Activated CD4-positive, alpha-beta T cell treated with anti-CD3 and anti-CD28 coated beads, Interleukin-2, amount 10 ng/mL, durations not matched to agents 7 days and 5 days (primary cell): ENCODE measurements at places on chromosomes 12 and 14.
A peak's percentile ranks its signal among the peaks of the same experiment; 100 is the strongest.

- DNase-seq: no peak
These were observed 33.8 kb upstream of the GPATCH2L start for GRCh38 chr14:76117789-76118484.

GRCh38 chr12:120406553-120406952 is 31.4 kb upstream of the COX6A1 start:
- DNase-seq: no peak

GRCh38 chr12:74328623-74329022 is 209.0 kb upstream of the ATXN7L3B start:
- DNase-seq: no peak

- no peak for DNase-seq
These were observed 213.3 kb upstream of the SLC16A7 start for GRCh38 chr12:59382282-59383078.

GRCh38 chr14:73225496-73225895 is 11.8 kb upstream of the PAPLN start:
- no peak for DNase-seq

DNA sequence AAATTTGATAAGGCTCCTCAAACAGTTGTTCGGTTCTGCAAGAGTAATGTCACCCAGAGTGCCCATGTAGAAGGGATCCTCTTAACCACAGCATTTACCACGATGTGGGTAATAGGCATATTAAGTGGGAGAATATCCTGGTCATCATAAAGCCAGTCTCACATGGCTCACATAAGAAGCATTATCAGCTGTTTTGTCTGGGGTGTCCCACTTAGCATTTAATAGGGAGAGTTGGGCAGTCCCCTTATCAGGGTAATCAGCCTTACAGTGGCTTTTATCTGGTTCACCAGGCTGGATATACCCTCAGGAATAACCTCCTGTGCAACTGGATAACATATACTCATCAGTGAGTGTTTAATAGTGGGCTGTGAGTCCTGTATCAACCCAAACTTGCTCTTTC is 12.9 kb upstream of the TMEM263 start:
- DNase-seq: no peak

DNA sequence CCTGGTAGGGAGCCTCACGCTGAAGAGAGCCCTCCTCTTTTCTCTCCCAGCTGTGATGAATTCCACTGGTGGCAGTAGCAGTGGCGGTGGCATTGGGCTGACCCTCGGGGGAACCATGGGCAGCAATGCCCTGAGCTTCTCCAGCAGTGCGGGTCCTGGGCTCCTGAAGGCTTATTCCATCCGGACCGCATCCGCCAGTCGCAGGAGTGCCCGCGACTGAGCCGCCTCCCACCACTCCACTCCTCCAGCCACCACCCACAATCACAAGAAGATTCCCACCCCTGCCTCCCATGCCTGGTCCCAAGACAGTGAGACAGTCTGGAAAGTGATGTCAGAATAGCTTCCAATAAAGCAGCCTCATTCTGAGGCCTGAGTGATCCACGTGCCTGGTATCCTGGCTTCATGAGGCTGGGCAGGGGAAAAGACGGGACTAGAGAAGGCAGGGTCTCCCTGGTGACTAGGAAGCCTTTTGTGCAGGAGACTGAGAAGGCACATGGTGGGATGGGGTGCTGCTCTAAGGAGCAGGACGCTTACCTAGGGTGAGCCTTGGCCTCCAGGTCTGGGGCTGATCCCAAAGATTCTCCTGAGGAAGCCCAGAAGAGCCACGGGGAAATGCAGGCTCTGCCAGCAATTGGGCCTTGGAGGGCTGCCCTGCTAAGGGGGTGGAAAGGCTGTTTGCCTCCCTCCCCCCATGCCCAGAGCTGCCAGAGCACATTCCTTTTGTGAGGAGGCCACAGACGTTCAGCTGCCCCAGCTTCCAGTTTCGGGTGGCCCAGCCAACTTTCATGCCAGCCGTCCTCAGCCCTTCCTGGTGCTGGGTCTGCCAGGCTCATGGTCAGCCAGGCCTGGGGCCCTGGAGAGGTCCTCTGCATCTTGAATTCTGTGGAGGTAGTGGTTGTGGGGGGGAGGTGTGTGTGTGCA is 15.8 kb downstream of the KRT7 start:
- no peak for DNase-seq

DNA sequence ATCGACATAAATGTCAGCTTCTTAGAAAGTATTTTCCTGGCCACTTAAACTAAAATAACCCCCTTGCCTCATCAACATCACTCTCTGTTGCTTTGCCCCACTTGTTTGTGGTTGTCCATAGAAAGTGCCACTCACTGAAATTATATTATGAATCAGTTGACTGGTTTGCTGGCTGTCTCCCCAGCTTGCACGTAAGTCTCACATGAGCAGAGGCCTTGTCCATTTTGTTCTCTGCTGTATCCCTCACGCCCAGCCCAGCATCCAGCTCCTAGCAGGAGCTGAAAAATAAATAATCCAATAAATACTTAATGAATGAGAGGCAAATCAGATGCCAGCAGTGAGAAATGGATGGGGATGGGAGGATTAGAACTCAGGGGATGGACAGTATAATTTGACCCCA is 159.3 kb downstream of the KSR2 start:
- no peak for DNase-seq

GRCh38 chr12:115364921-115365320 is 680.9 kb upstream of the TBX3 start:
- no peak for DNase-seq

DNA sequence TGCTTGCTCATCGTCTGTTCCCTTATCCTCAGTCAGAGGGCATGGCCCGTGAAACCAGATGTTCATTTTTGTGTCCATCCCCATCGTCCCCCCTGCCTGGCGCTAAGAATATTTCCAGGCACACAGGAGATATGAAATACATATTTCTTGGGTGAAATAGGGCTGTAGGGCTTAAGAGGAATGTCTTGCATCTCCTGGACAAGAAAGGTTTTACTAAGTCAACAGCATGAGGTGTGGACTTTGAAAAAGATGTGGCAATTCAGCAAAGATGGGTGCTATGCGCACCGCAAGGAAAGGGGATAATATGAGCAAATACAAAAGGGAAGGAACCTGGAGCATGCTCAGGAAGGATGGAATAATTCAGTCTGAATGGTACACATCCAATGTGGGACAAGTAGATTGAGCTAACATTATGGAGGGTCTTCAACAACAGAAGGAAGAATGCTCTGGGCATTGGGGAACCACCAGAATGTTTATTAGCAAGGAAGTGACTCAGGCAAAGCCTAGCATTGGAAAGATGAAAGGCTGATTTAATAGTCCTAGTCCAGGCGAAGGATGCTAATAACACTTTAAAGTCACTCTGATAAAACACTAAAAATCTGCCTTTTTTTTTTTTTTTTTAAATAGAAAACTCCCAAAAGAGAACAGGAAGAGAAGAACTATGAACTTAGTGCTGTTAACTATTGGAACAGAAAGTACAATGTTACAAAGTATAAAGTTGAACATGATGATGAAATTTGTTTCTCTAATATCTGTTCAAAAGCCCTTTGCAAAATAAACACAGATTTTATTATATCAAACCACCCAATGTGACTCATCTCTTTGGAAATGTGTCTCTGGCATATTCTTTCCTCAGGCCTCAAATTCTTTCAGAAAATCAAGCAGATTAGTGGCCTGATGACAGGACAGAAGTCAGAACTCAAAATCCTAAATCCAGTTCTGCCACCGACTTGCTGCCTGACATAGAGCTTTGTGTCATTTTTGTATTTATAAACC is 449.5 kb downstream of the BCAT1 start:
- no peak for DNase-seq

DNA sequence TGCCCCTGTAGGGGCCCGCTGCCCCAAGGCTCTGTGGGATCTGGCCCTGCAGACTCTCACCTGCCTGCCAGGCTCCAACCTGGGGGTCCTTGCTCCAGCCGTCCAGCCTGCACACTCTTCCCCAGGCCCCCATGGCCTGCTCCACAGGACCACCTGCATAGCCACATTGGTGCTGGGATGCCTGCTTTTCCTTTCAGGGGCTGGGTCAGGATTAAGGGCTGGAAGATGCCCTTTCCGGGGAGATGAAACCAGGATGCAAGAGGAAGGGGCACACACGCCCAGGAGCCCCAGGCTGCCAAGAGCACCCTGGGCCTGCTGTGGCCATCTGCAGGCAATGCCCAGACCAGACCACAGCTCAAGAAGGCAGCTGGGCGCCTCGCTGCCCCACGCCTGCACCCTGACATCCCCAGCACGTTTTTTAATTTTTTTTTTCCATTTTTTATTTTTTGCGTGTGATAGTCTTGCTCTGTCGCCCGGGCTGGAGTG is 15.0 kb downstream of the BAG5 start:
- DNase-seq: no peak

- DNase-seq: peak; percentile 11
These were observed at the start of gene STON2 for GRCh38 chr14:81400202-81400678. Gene STON2 (minus strand): TSS chr14:81400324. CDS start chr14:81398382, 1,942 bp downstream.

- DNase-seq: no peak
These were observed 137.4 kb upstream of the PRMT8 start for GRCh38 chr12:3353621-3354020.
